NCI-H1417 (cell line): ENCODE measurements at places on chromosomes 4 and X.

DNA sequence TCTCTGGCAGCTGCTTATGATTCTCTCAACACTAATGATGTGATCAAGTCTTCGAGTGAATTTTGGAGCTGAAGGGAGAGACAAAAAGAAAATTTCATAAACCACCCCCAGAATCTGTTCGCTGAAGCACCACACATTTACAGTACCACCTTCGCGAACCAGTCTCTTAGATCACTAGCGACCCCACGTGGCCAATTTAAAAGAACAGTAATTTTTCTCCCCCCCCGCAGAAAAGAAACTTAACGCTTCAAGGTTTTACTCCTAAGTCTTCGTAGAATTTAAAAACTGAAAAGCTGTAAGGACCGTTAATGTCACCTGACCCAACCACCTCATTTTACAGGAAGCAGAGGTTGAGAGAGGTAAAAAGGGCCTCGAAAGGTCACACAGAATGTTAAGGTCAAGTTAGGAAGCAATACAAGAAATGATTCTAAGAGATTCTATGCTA lies 187.5 kb downstream of the QDPR start:
- DNase-seq = no peak

DNA sequence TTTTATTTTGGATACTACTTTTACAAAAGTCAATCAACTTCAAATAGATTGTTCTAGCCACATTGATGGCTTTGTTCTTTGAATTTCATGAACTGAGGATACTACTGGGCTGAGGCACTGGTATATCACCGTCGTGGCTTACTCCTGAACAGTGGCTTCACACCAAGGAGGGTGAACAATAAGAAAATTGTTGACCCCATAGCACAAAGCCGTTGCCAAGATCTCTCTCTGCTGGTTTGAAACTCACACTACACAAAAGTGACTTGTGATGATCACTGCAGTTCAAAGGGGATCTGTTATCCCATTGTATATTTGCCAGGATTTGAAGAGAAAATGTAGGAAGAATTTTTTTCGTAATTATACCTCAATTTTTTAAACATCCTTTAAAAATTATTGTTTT lies 119.6 kb downstream of the PDLIM5 start:
- no peak for DNase-seq

- no peak for DNase-seq
Measured at GRCh38 chr4:180240670-180241069, 2002.5 kb upstream of the TENM3 start.

DNA sequence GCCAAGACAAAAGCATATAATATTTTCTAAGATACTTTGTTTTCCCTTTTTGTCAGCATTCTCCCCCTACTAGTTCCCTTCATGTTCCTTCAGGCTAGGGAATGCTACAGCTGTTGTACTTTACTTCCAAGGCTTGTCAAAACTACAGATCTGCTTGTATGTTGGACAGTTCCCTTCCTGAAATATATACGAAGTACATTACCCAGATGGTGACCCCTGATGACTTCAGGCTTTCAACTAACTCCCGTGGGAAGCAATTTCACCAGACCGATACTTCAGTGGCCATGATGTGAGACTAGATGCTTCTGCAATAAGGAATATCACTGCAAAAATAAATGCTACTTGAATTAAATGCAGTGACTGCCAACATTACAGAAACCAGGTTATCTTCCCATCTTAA lies 332.8 kb downstream of the SH2D1A start:
- no peak for DNase-seq
